ENCODE measurements at places on chromosomes 6 and 20.

DNA sequence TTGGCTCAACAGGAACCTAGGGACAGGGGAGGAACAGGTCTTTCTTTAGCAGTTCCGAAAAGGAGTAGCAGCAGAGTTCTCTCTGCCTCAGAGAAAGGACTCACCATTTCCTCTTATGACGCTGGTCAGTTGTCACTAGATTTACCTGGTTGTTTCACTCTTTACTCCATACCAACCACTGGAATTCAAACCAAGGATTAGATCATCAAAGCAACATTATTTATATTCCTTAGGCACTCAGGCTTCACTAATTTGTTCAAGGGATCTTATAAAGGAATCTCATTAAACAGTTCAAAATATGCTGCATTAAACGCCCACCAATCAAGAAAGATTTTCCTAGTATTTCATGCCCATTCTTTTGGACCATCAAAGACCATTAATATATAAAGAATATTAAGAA is 1129.5 kb upstream of the MAP3K7 start:
- no peak for DNase-seq

DNA sequence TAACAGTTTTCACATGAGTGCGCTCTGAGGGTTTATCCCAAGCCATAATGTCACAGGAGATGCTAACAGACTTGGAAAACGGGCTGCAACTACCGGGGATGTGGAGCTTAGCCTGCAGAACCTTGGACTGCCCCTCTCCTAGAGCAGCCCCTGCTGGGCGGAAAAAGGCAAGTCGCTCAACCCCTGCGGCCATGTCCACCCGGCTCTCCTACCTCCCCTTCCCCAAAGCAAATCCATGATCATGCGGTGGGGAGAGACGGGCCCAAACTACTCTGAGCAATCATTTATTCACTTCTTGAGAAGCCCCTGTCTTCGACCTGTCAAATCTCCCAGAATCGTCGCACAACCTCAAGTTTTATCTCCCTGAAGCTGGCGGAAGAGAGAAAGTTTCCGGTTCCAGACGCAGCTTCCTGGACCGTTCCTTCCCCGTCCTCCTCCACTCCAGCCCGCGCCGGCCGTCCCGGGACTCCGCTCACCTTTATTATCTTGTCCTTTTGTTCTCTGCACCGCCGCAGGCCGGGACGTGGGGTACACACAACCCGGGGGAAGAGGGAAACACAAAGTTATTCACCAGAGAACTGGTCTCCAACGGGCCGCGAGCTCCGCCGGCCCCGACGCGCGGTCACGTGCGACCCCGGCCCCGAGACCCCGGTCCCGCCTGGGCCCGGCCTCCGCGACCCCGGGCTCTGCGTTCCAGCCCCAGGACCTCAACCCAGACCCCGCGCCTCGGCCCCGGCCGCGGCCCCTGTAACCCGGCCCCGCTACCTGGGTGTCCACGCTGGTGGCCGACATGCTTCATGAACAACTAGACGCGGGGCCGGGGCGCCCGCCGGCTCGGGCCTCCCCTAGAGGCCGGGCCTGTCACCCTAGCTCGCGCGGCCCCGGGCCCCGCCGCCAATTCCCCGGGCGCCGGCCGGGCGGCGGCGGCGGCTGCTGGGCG is 560 bp downstream of the YTHDF1 start:
- DNase-seq: peak; percentile 31

DNA sequence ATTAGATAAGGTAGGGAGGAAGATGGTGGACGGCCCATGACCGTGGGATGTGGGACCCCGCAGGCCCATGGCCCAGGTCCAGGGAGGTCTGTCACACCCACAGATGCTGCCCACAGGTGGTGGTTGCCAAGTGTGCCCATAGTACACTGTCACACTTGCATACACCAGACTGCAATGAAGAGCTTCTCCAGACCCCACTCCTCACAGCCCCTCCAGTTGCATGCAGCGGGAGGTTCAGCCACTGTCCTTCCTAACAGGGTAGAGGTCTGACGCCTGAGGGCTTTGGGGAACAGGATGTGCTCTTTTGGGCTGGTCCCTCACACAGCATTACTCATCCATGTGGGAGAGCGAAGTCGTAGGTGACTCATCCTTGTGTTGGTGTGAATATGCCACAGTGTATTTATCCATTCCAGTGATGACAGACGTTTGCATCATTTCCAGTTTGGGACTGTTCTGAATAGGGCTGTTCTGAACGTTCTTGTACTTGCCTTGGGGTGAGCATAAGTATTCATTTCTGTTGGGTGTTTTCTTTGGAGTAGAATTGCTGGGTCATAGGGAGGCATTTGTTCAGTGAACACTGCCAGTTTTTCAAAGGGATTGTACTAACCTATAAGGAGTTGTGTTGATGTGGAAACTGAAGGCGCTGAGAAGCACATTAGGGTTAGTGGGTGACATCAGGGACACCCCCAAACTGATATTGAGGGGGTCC is 10.1 kb upstream of the PYGB start:
- peak; percentile 72 for DNase-seq

DNA sequence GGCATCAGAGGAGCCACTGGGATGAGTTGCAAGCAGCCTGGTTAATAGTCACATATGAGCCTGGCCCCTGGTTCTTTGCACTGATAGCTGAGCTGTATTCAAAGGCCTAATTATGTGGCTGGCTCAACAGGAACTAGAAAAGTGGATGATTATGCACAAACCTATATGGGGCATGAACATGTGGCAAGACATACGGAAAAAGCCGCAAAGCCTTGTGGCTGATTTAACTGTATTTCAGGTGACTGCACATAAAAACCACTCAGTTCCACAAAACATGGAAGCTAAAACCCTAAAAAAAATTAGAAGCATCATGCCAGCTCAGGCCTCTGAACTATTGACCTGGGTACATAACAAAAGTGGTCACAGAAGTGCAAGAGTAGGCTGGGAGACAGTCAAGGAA is 13.0 kb upstream of the MUC22 start:
- no peak for DNase-seq

- peak; percentile 55 for DNase-seq
Observed at GRCh38 chr6:131574133-131574532, 1.1 kb downstream of the ARG1 start.

GRCh38 chr20:3106658-3107463 is 22.3 kb upstream of the AVP start:
- peak; percentile 97 for DNase-seq

DNA sequence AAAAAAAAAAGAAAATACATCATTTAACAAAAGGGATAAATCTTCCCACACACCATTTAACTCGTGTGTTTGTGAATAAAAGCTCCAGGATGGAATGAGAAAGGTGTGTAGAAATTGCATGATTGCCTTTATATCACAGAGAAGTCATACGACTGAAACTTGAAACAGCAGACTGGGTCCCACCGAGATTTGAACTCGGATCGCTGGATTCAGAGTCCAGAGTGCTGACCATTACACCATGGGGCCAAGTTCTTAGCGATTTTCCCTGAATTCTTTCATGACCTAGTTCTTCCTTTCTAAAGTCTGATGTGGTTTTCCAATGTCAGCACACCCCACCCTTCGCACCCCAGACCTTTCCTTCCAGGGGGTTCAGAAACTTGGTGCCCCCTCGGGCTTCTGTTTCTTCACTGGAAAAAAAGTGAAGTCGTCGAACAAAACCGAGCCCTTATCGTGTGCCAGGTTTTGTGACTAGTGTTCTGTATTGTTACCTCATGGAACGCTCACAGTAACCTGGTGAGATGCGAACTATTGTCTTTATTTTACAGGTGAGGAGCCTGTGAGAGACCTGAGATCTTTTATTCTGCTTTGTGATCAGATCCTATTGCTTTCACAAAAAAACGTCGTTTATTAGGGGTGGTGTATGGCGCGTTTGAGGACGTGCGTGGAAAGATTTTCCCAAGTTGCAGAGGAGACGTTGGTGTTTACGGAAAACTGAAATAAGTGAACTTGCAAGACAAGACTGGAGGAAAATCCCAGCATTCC is 120.8 kb downstream of the OR2B2 start:
- peak; percentile 89 for DNase-seq

DNA sequence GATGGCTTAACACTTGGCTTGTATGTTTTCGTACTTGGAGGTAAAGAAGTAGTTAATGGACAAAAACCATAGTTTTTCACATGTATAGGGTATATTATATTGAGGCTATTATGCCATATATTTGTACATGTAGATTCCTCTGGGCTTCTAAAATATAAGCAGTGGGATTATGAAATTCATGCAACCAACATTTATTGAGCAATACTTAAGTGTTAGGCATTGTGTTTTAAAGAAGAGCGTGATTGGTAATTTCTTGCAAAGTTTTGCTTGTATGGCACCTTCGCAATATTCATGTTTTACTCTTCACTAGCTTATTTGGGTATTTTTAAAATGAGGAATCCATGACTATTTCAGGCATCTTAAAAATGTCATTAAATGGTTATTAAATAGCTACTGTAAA is 2.5 kb downstream of the TULP4 start:
- DNase-seq: no peak

- peak; percentile 34 for DNase-seq
Observed at GRCh38 chr6:149223904-149224351, 93.6 kb upstream of the TAB2 start.

- no peak for DNase-seq
Observed at GRCh38 chr6:128997880-128998279, 114.9 kb downstream of the LAMA2 start.

DNA sequence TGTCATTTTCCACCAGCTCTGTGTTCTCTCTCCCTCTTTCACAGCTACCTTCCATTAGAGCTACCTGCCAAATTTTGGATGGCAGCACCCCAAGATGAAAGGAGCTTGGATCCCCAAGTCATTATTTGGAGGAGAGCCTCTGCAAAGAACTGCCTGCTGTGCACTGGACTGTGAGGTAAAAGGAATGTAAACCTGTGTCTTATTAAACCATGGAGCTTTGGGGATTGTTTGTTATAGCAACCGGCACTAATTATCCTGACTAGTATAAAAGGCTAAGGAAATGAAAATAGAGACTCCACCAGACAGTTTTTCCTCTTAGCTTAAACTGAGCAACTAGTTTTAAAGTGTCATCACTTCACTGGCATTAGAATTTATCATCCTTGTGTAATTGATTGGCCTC is 191.6 kb upstream of the DTNBP1 start:
- no peak for DNase-seq

DNA sequence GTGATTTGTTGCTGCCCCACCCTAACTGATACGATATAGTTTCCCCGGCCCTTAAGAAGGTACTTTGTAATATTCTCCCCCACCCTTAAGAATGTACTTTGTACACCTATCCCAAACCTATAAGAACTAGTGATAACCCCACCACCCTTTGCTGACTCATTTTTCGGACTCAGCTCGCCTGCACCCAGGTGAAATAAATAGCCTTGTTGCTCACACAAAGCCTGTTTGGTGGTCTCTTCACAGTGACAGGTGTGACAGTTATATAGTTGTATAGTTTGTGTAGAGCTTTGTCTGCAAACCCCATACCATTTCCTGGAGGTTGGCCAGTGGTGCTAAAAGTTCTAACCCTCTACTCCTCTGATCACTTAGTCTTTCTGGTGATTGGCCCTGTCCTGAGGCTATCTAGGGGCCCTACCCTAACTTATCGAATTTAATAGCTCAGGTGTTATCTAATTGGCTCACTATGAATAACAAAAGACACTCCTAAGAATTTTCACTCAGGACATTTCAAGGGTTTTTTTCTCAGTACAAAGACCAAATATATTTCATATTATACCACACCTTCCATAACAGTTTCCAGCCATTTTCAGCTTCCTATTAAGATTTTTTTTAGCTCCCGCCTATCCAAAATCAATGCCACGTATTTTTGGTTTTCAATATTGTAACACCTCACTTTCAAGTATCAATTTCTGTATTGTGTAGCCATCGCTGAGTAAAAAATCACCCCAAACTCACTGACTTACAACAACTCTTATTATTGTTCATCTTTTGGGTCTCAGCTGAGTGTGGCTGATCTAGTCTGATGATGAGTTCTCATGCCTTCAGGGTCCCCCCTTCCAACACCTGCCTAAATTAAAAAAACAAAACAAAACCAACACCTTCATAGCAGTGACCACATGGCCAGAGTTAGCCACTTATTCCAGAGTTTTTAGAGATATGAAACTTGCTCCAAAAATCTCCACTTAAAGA is 9.8 kb upstream of the BTN1A1 start:
- DNase-seq: no peak

- peak; percentile 70 for DNase-seq
Observed at GRCh38 chr20:50625986-50626677, 65.2 kb downstream of the RIPOR3 start.

- peak; percentile 46 for DNase-seq
Observed at GRCh38 chr6:139857143-139857542, 482.7 kb upstream of the CITED2 start.

GRCh38 chr6:52499026-52499425 is 77.8 kb downstream of the TRAM2 start:
- no peak for DNase-seq

GRCh38 chr6:43496370-43497128 is 13.6 kb downstream of the LRRC73 start:
- DNase-seq: peak; percentile 27

GRCh38 chr6:147782302-147782701 is 273.8 kb downstream of the SAMD5 start:
- DNase-seq: peak; percentile 92

- DNase-seq: no peak
Observed at GRCh38 chr6:34412643-34413214, 13.1 kb downstream of the RPS10 start.

GRCh38 chr6:167661552-167662044 is 165.1 kb upstream of the AFDN start:
- no peak for DNase-seq

- no peak for DNase-seq
Observed at GRCh38 chr6:338815-339262, 46.6 kb downstream of the DUSP22 start.

GRCh38 chr6:79551401-79551800 is 14.2 kb upstream of the LCA5 start:
- DNase-seq: no peak

GRCh38 chr6:34638834-34639736 is 57.5 kb downstream of the ILRUN start:
- peak; percentile 22 for DNase-seq

DNA sequence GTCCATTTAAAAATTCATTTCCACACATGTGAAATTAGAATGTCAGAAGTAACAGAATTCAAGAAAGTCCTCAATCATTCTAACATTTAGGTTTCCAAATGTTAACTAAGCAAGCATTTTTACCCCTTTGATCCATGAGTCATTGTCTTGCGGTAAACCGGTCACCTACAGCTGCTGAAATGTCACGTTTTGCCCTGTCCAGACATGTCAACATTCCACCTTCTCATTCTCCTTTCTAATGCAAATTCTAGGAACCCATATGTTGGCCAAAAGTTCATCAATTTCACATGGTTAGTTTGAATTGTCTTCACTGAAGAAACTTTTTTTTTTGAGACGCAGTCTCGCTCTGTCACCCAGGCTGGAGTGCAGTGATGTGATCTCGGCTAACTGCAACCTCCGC is 117.2 kb downstream of the IPCEF1 start:
- no peak for DNase-seq

GRCh38 chr6:14412026-14412425 is 294.5 kb downstream of the CD83 start:
- no peak for DNase-seq

- DNase-seq: no peak
Observed at GRCh38 chr6:133207754-133208153, 33.4 kb upstream of the EYA4 start.

- DNase-seq: peak; percentile 18
Observed at GRCh38 chr6:79526897-79527296, 10.3 kb downstream of the LCA5 start.

GRCh38 chr6:4671587-4672115 is 104.6 kb upstream of the CDYL start:
- DNase-seq: no peak

Data from NCI-H69 (cell line).